ENCODE measurements at places on chromosomes 3 and 15.

- DNase-seq, result peak; percentile 25
These were observed 105.1 kb downstream of the MEX3B start for GRCh38 chr15:81940467-81941451.

- peak; percentile 35 for DNase-seq
These were observed 413.6 kb upstream of the ADAMTS9 start for GRCh38 chr3:65101450-65101849.

DNA sequence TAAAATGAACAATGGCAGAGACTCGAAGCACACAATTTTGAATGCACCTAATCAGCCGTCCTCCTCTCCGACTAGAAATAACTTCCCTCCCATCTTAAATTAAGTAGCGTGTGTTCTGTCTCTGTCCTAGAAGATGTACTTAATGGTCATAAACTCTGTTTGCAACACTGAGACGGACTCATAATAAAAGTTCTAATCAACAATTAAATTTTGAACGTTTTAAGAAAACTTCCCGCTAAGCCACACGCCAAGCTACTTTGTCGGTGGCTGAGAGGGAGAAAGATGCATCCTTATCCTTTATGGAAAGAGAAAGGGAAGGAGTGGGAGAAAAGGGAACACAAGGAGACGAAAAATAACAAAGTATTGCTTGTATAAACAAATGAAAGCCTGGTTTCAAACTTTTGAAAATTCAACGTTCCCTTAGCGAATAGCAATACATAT, 989 bp downstream of the GNB4 start:
- peak; percentile 44 for DNase-seq

GRCh38 chr3:55267206-55267930, 219.7 kb downstream of the WNT5A start:
- DNase-seq, result no peak

DNA sequence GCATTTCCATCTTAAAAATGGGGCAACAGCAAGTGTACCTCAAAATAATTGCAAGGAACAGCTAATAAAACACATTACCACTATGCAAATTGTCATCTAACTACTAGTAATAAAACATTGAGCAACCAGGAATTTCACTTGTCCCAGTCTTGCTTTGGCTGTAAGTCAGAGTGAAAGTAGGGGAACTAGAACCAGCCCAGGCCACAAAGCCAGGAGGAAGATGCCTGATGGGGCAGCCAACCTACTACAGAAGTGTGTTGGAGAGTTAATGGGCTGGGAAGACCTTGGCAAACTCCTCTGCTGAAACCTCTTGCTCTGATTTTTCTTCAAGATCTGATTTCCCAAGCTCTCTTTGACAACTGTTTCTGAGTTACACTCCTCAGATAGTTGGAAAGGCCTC, 40.2 kb upstream of the LPP start:
- no peak for DNase-seq

GRCh38 chr15:34338347-34338746, 766 bp upstream of the SLC12A6 start:
- no peak for DNase-seq

- peak; percentile 4 for DNase-seq
These were observed 37.1 kb downstream of the ADAMTS9 start for GRCh38 chr3:64650715-64651114.

DNA sequence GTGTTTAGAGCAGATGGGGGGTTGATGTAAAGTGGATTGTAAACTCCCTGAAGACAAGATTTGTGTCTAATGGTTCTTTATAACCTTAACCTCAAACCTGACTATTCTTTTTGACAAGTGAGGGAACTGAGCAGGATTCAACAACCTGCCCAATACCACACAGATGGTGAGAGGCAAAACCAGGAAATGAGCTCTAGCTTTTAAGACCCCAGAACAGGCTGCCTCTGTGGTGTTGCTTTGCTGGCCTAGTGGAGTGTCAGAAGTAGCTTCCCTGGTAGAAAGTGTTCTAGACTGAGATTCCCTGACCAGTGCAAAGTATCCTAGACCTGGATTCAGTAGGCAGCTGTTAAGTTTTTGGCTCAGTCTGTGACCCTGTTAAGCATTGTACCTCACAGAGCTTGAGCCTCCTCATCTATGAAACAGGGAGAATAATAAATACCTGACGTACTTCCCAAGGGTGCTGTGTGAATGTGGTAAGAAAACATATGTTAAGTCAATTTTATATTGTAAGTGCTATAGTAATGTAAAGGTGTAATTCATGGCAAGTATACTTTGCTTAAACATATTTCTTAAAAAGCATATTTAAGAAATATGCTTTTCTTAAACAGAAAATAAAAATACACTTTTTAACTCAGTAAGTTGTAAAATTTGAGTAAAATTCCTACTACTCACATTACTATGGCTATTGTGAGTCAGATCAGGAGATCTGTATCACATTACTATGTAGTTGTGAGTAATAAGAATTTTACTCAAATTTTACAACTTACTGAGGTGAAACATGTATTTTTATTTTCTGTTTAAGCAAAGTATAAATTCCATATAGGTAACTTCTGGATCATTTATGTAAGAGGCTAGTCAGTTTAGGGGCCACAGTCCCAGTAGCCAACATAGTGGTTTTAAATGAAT, 8.8 kb downstream of the GPR87 start:
- no peak for DNase-seq

DNA sequence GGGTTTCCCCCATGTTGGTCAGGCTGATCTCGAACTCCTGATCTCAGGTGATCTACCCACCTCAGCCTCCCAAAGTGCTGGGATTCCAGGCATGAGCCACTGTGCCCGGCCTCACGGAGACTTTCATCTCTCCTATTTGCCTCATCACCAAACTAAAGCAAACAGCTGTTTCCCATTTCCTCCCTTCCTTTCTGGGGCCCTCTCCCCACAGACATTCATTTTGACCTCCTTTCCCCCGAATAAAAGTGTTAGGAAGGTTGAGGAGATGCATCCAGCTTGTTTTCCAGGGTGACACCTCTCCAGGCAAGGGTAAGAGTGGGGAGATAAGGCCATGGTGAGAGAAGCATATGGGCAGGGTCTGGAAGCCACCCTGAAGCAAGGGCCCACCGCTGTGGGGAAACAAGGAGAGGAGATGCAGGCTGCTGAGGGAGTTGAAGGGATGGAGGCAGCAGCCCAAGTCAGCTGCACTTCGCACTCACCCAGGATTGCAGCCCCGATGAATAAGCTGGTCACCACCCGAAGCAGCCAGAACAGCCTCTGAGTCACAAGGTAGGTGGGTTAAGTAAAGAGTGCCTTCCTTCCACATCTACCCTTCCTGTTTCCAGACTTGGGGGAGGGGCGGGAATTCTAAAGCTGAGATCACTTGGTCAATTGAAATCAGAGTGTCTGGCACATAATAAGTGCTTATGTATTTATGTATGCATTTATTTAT, 7.7 kb downstream of the DUOXA2 start:
- peak; percentile 82 for DNase-seq

- no peak for DNase-seq
These were observed 282.4 kb upstream of the GRM7 start for GRCh38 chr3:6578526-6578925.

DNA sequence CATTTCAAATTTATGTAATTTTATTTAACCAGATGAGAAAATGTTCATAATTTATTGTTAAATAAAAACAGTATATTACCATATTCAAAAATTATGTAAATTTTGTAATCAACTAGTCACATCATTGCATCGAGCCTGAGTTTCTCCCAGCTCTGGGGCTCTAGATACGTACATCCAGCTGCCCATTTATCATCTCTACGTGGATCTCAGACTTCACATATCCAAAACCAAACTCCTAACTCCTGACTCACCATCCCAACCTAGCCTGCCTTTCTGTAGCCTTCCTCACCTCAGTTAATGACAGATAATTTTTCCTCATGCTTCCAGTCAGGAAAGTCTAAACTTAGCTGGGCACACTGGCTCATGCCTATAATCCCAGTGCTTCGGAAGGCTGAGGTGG, 194.8 kb downstream of the SSR3 start:
- no peak for DNase-seq

DNA sequence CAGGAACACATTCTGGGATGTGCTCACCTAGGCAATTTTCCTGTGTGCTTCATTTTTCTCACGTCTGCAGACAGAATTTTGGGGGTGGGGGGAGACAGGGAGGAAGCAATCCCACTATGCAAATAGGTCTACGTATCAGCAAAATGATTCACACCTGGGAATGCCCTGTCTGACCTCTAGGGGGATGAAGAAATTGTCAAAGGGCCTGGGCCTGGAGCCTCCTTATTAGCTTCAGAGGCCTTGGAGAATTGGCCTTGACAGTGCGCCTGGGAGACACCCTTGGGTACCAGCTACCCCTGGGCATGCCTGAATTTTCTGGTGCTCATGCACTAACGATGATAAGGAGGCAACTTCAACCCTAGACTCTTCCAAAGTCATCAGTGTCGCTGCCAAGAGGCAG, 207.5 kb downstream of the CADPS start:
- DNase-seq, result no peak

Data from fibroblast of the aortic adventitia (primary cell).